ENCODE measurements at places on chromosomes 12 and 14. TPM values are rescaled to one million over a fixed set of nuclear protein-coding genes. Genes with fewer than 3 reads are reported as not detected.

DNA sequence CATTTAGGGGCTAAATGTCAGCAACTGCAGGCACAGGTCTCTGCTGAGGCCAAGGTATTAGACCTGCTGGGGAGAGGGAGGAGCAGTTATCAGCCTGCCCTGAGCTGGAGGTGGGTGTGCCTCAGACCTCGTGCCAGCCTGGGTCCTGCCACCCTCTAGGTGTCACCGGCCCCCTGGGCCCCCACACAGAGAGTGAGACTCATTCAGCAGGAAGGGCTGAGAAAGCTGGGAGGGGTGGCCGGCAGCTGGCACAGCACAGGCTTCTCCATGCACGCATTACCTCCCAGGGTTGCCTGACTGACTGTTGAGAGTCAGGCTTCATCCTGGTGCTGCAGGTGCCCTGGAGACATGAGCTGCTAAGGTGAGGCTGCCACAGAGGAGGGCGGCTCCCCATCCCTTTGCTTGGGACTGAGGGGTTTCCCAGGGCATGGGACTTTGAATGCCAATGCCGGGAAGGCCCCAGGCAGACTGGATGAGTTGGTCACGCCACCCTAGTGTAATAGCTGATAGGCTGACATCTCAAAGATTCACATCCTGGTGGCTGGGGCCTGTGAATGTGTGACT lies 75.3 kb upstream of the C14orf180 start:
- DNase-seq, result no peak

DNA sequence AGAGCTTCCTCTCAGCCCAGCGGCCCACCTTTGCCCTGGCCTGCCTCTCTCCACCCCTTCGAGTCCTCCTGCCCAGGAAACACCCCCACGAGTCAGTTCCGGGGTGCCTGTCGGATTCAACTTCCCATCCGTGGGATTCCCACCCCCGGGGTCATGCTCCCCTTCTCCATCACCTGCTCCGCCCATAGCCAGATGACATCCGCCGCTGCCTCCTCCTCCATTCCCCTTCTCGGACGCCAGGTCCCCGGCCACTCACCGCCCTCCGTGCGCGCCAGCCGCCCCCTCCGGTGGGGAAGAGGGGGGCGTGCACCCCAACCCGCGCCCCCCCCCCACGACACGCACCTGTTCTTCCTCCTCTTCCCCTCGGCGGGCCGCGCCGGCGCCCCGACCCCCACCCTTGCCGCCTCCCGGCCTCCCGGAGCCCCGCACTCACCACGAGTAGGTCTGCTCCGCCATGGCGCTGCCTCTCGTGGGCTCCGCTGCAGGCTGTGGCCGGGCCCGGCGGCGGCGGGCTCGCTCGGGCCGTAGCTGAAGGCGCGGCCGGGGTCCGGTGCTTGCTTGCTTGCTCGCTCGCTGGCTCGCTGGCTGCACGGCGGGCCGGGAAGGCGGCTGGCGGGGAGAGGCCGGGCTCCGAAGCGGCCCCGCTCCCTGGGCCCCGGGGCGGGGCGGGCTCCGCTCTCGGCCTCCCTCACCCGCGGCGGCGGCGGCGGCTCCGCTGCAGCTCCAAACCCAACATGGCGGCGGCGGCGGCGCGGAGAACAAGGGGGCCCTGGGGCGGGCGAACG lies 554 bp downstream of the SPPL3 start:
- peak; percentile 41 for DNase-seq

DNA sequence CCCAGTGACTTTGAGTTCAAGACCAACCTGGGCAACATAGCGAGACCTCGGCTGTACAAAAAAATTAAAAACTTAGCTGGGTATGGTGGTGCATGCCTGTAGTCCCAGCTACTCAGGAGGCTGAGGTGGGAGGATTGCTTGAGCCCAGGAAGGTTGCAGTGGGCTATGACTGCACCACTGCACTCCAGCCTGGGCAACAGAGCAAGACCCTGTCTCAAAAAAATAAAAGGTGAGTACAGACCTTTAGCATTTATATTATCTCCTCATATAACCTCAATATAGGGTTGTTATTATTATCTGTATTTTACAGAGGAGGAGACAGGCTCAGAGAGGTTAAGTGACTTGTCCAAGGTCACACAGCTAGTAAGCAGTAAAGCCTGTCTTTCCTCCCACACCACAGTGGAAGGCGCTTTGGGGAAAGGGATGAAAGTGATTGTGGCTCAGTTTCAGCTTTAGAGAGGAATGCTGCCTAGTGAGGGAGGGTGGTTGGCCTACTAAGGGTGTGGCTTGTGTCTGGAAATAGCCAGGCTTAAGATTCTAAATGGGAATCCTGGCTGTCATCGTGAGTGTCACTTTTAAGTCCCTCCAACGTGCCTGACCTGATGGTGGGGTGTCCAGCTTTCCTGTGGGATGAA lies 7.2 kb downstream of the TPCN1 start:
- no peak for DNase-seq

GRCh38 chr12:96870946-96871345 lies 36.1 kb upstream of the NEDD1 start:
- DNase-seq, result no peak

GRCh38 chr14:73149753-73150152 lies 13.4 kb downstream of the PSEN1 start:
- DNase-seq, result no peak

GPR84 gene
- polyA plus RNA-seq, result not detected

- DNase-seq, result no peak
Measured at GRCh38 chr12:109695961-109696461, 17.6 kb upstream of the FAM222A start.

- DNase-seq, result no peak
Measured at GRCh38 chr12:13210236-13211190, 14.0 kb downstream of the EMP1 start.

DNA sequence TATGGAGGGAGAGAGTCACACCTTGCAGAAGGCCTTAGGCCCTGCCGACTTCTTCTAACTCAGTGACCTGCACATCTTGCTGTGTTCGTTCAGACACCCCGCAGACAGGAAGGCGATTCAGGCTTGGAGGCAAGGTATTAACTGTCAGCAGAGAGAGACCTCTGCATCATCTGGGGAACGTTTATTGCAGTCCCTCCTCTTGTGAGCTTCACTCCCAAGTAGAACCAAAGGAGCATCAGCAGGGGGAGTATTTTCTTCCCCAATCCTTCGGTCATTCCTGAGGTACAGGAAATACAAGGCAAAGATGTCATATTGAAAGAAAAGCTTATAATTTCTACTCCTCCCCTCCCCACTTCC lies 217.9 kb downstream of the CRADD start:
- peak; percentile 23 for DNase-seq

EXOC3L4 gene
- polyA plus RNA-seq, result not detected

- DNase-seq, result peak; percentile 53
Measured at GRCh38 chr14:73236752-73237218, 521 bp upstream of the PAPLN start.

DNA sequence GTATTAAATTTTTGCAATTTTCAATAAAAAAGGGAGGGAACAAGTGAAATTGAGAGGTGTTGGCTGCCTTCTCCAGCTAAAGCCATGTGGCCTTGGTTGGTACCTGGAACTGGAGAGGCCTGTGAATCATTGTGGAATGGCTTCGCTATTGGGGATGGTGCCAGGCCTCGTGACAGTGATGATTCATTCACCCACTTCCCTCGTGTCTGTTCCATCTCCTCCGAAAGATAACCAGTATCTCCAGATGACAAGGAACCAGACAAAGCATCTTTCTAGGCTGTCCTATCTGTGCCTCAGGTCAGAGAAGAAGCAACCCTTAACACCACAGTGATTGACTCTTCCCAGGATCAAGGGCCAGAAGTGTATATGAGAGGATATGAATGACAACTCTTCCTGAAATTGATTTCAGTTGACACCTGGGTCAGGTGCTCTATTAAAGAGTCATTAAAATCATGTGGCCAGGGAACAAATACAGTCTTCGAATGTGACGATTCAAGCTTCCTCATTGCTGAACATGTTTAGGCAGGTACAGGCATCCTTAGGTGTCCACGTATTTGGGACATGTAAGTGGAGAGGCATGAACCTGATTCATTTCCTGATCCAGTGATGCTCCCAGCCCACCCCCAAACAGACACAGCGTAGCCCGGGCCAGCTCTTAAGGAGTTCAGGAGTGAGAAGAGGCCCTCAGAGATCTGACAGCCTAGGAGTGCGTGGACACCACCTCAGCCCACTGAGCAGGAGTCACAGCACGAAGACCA lies at the start of gene RNASE7:
RNASE7 (plus strand) TSS at position 687 of the 758 bp plus-strand sequence. CDS start 631 bp downstream, outside the sequence.
- DNase-seq, result no peak

KRT73 gene
- polyA plus RNA-seq, result not detected

GRCh38 chr14:38255673-38256532 lies at the start of gene CLEC14A:
Gene CLEC14A (minus strand): TSS chr14:38256093. CDS start chr14:38256022, 71 bp downstream.
- DNase-seq, result peak; percentile 70

CLMN gene
- polyA plus RNA-seq, result 3.2 TPM

KRT78 gene
- not detected for polyA plus RNA-seq

GRCh38 chr14:73786636-73787485 lies 64.8 kb upstream of the PTGR2 start:
- DNase-seq, result peak; percentile 79

TTC8 gene
- polyA plus RNA-seq, result 7.5 TPM

DNA sequence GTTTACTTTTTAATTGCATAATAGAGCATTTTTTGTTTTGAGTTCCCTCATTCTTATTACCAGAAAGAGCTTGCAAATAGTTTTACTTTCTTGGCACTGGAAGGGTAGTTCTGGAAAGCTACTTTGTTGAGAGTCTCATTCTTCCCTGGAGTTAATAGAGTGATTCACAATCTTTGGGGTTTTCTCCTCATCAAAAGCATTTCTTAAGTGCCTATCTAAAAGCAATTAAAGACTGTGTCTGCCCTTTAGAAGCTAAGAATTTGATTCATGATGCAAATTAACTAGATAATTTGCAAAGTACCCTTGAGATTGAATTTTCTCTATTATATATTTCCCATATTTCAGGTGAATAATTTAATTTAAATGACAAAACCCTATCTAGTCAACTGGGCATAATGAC lies 8.1 kb upstream of the BMAL2 start:
- DNase-seq, result no peak

NDUFB1 gene
- 1,053 TPM for polyA plus RNA-seq

DNA sequence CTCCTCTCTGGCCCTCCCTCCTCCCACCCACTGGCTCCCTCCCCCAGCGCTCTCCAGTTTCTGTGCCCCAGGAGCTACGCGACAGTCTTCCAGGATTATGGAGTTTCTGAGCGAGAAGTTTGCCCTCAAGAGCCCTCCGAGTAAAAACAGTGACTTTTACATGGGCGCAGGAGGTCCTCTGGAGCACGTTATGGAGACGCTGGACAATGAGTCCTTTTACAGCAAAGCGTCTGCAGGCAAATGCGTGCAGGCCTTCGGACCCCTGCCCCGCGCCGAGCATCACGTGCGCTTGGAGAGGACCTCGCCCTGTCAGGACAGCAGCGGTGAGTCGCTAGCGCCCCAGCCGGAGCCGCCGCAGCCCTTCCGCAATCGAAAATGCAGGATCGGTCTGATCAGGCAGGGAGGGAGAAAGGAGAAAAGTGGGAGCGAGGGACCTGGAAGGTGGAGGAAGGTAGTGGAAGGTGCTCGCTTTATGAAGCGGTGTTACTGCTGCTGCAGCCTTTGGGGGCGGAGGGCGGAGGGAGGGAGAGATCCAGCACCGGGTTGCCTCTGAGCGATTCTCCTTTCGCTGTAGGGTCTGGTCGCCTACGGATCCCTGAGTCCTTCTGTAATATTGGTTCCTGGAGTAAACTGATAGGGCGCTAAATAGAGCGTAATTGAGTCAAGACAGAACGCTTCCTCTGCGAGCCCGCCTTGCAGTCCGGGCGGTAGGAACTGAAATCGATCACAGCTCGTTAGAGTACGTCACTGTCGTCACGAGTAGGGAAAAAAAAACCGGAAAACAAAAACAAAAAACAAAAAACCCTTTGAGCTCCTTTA lies at the start of gene ALX1:
ALX1 (plus strand) TSS at position 56 of the 819 bp plus-strand sequence; CDS start at position 98, 42 bp downstream.
- peak; percentile 91 for DNase-seq

FOXM1 gene
- 31.0 TPM for polyA plus RNA-seq

RERG gene
- 0.99 TPM for polyA plus RNA-seq

- no peak for DNase-seq
Measured at GRCh38 chr12:5260591-5261086, 171.3 kb upstream of the NTF3 start.

GRCh38 chr14:104385111-104385510 lies 194.5 kb upstream of the C14orf180 start:
- no peak for DNase-seq

MMAB gene
- 38.5 TPM for polyA plus RNA-seq
